CD4-positive, alpha-beta T cell treated with Interleukin-1 beta for 1 hour (primary cell): ENCODE measurements at places on chromosomes 7 and 10.

DNA sequence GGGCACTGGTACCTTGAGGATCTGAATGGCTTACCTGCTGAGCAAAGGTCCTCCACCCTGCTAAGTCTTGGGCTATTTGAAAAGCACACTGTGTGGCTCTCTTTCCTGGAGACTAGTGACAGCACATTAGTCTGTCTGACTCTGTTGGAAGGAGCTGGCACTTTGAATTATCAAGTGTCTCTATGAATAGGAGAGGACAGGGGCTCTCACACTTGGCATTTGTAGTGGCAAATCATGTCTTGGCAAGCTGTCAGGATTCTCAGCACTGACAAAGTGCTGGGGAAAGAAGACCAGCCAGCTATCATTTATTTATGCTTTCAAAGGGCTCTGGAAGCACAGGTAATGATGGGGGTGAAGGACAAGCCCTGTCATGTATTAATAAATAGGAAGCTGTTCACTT, 62.8 kb downstream of the MTPN start:
- no peak for DNase-seq

DNA sequence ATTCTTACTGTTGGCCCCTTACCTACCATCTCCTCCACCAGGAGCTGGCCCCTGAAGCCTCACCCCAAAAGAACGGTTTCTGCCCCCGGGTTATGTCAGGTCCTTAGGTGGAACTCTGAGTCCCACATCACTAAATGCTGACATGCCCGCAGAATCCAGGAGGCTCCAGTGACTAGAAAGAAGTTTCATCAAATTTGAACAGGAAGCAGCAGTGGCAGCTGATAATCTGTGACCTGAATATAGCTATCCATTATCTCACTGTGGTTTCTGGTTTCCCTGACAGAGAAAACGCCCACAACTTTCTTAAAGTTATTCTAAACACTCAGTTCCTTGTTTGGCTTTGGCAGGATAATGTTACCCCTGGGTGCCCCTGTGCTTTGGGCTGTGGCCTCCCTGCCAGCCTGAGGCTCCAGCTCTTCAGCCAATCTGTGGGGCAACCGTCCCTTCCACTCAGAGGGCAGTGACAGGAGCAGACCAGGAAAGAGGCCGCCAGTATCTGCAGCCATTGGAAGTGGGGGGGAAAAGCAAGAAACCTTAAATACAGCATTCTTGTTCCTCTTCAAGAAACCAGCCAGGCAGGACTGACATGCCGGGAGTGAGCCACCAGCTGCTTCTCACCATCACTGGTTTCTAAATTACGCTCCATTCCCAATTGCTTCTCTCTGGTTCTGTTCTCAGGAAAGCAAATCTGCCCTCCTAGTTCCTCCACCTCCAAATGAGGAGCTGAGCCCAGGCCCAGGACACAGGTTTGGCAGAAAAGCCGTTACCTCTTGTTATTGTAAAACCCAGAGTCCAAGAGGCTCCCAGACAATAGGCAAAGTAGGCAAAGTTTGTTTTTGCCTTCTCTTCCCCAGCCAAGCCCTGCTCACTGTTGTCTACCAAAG, 41.2 kb upstream of the VCL start:
- DNase-seq: peak; percentile 66

DNA sequence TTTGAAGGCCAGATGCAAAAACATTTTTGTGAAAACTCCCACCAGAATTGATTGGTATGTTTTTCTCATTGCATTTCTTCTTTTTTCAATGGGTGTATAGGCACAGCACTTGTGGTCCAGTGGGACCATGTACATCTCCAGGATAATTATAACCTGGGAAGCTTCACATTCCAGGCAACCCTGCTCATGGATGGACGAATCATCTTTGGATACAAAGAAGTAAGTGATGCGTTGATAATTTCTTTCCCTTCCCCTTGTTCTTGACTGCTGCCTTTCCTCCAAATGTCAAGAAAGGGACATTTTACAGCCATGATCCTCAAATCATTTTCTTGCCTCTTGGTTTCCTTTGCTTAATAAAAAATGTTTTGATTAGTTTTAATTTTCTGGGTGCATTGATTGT, 331.5 kb downstream of the PLXDC2 start:
- no peak for DNase-seq

DNA sequence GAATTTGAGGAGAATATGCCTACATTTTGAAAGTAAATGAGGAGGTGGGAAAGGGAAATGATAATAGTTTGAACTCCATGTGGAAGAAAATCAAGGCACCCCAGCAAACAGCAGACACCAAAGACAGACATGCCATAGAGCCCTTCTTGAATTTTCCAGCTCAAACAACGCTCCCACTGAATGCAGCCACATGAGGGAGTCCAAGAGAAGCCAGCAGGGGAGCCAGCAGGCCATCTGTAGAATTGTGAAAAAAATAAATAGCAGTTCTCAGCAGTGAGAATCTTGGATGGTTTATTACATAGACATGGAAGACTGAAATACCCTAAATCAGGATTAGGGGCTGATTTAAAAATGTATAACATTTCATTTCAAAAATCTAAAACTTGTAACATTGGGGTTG, 1567.3 kb upstream of the LRRTM3 start:
- no peak for DNase-seq

- DNase-seq: peak; percentile 20
Observed at GRCh38 chr7:83162402-83163256, at the start of gene PCLO. TSS of gene PCLO (minus strand) at chr7:83162884. CDS start at chr7:83162592, 292 bp downstream.

DNA sequence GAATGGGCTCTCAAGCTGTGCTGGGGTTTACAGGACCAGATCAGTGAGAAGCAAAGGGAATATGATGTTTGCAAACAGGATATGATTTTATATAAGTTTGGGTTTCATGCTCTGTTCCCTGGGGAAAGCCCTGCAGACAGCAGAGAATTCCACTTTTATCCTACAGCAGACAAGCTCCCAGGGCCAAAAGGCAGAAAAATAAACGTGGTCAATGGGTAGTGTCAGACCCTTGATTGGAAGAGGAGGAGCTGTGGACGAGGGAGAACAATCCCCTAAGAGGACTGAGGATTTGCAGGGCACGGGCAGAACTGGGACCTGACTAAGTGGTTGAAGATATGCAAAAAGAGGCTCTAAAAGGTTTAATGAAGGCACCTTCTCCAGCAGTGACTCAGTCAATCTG, 275.3 kb downstream of the HDAC9 start:
- no peak for DNase-seq

DNA sequence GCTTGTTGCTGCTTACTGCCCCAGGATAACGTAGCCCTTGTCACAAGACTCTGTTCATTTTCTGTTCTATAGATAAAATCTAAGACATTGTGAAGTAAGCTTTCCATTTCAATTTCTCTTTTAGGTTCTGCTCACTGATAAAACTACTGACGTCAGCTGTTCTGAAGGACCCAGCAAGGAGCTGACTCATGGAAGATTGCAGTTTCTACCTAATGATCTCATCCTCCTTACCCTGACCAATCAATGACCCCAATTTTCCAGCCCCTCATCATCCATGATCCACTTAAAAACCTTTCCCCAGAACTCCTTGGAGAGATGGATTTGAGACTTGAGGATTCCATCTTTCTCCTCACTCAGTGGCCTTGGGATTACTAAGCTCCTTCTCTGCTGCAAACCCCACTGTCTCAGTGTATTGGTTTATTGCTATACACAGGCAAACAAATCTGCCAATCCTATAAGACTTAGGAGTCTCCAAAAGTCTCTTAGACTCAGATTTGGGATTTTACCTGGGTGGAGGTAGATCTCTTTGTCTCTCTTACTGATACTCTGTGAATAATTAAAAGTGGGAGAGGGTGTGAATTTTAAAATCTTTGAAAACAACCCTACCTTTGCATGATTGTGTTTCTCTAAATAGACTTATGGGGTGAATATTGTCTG, 109.2 kb upstream of the TRIM24 start:
- no peak for DNase-seq

- no peak for DNase-seq
Observed at GRCh38 chr7:93185303-93186027, 37.3 kb upstream of the SAMD9L start.

DNA sequence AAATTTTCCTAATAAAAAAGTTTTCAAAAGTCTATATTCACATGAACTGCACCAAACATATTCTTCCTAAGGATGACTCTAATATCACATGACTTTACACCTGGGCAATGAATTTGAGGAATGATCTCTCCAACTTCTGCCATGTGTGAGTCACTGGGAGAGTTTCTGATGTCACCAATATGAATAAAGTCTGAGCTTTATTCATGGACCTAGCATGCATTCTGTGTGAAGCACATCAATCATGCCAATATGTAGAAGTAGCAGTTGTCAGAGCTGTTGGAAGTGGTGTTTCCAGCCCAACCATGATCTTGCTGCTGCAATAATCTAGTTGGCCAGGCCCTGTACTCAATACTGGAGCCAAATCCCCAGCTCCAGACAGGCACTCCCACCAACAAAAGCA, 91.7 kb upstream of the IFRD1 start:
- DNase-seq: no peak

DNA sequence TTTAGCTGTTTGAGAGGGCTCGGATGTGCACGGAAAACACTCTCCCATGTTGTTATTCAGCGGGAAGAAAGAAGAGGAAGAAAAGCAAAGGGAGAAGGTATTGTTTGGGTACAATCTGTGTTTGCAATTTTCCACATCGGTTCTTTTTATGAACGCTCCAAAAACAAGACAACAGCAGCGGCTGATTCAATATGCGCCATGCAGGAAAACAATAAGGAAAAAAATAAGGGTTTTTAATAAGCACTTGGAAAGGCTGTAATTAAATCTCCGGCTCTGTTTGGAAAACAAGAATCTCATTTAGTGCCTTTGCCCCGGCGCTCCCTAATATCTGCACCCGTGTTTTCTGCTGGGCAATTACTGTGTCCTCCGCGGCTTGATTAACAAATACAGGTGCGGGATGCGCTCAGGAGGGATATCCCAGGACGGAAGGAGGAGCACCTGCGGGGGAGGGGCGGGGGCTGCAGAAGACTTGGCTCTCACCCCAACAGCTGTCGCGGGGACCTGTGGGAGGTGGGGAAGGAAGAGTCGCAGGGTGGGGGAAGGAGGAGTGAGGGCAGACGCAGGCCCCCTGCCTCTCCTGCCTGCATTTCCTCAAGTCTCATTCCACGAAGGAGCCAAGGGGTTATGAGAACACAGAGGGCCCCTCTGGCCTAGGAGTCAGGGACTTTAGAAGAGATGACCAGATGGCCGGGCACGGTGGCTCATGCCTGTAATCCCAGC, 181.5 kb upstream of the PODXL start:
- no peak for DNase-seq

GRCh38 chr7:94244760-94245159, 149.9 kb upstream of the COL1A2 start:
- no peak for DNase-seq

DNA sequence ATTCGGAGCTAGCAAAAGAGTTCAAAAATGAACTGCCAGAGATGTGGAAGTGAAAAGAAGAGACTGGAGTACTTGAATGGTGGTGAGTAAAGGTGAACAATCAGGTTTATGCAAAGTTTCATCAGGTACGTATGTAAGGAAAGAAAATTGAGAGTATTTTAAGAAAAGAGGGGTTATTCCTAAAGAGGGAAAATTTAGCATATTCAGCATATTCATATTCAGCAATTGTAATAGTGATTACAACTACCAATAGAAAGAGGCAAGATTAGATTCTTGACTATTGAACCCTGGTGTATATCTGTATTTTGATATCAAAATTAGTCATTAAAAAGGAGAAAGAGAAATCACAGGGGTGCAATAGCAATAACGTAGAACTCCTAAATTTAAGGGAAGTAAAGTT, 100.9 kb downstream of the TES start:
- DNase-seq: no peak

- DNase-seq: no peak
Observed at GRCh38 chr7:151385626-151386300, 24.1 kb downstream of the WDR86 start.

DNA sequence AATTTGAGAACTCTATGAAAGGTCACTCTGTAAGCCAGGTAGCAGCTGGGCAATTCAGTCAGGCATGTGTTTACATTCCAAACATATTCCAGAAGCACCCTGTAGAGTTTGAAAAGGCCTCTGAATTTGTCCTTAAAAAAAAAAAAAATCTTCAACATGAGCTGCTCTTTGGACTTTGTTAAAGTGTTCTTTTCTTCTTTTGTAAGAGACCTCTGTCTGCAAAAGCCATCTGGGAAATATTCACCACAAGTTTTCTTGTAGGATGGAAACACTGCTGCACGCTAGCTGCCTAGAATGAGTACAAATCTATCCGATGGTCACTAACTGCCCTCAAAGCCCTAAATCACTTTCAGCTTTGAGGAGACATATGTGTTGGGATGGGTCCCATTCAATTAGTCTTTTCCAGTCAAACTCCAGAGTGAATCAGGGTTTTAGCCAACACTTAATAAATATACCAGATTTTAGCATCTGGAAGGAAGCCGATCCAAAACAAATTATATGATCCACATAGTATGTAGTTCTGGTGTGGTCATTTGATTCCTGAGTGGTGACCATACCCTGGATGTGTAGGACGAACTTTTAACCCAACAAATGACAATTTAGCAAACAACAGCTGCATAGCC, 85.9 kb downstream of the CD36 start:
- DNase-seq: no peak

DNA sequence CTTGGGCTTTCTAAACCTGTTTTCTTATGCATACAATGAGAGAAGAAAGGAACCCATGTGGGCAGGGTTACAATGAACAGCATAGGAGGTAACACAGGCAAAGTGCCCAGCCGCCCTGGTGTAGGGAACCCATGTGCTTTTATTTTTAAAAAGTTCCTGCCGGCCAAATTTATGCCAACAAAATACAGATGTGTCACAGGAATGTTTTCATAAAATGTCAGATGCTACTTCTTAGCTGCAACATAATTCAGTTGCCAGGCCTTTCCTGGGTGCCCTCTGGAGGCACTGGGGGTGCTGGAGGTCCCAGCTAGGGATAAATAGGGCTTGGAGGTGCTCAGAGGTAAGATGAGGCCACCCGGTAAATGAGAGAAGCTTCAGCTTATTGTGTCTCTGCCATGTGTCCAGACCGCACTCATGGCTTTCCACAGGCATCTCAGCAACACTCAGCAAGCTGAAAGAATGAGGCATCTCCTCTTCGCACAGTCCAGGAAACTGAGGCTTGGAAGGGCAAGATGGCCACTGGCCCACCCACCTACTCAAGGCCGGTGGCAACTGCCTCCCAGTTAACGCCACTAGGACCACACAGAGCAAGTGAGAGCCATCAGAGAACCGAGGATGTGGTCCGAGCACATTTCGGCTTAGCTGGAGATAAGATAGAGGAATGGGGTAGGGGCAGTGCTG, 58.3 kb downstream of the CPXM2 start:
- DNase-seq: no peak
